Neuronal stem cell (in vitro differentiated cells): ENCODE measurements at places on chromosomes 16 and 17.
A peak's percentile ranks its signal among the peaks of the same experiment; 100 is the strongest.

GRCh38 chr16:9922441-9922840 lies 259.8 kb downstream of the GRIN2A start:
- no peak overlapping the region for H3K4me3 ChIP-seq
- H3K27ac ChIP-seq: no peak overlapping the region
- H3K27me3 ChIP-seq: no peaks in the 10 kb centered on the region
- H3K4me1 ChIP-seq: no peaks in the 10 kb centered on the region
- no peak for DNase-seq

- DNase-seq: no peak
- H3K4me3 ChIP-seq: no peak overlapping the region
- H3K27me3 ChIP-seq: no peaks in the 10 kb centered on the region
- H3K27ac ChIP-seq: peak overlapping the region; percentile 45
- H3K4me1 ChIP-seq: peaks cover 11% of the 10 kb centered on the region
Observed at GRCh38 chr17:28225271-28225670, 93.7 kb upstream of the TMEM97 start.

- no peaks in the 10 kb centered on the region for H3K27me3 ChIP-seq
- peaks cover 42% of the 10 kb centered on the region for H3K36me3 ChIP-seq
- no peak overlapping the region for H3K27ac ChIP-seq
- no peak for DNase-seq
- no peak overlapping the region for H3K4me3 ChIP-seq
- no peaks in the 10 kb centered on the region for H3K4me1 ChIP-seq
Observed at GRCh38 chr17:82849076-82849945, 9.5 kb upstream of the ZNF750 start.

GRCh38 chr16:19765860-19766553 lies 47.9 kb downstream of the IQCK start:
- H3K27me3 ChIP-seq: no peaks in the 10 kb centered on the region
- no peaks in the 10 kb centered on the region for H3K36me3 ChIP-seq

- no peak overlapping the region for H3K4me3 ChIP-seq
- peaks cover 5% of the 10 kb centered on the region for H3K36me3 ChIP-seq
- H3K27ac ChIP-seq: no peak overlapping the region
- no peak for DNase-seq
Observed at GRCh38 chr16:53826658-53827057, 122.7 kb downstream of the FTO start.

- no peaks in the 10 kb centered on the region for H3K4me1 ChIP-seq
- H3K36me3 ChIP-seq: no peaks in the 10 kb centered on the region
- no peak overlapping the region for H3K27ac ChIP-seq
Observed at GRCh38 chr17:12472252-12473173, 193.2 kb upstream of the MYOCD start.

GRCh38 chr17:29389982-29390850 lies at the start of gene TAOK1:
Gene TAOK1 (plus strand): TSS chr17:29390363. CDS start chr17:29451549, 61,186 bp downstream.
- peak; percentile 98 for DNase-seq
- H3K27me3 ChIP-seq: no peaks in the 10 kb centered on the region
- H3K4me3 ChIP-seq: peak within 1 kb of the TSS; percentile 76

GRCh38 chr16:68528686-68529379 lies 10.3 kb upstream of the ZFP90 start:
- H3K4me1 ChIP-seq: no peaks in the 10 kb centered on the region
- no peak overlapping the region for H3K27ac ChIP-seq
- no peaks in the 10 kb centered on the region for H3K36me3 ChIP-seq
- H3K4me3 ChIP-seq: no peak overlapping the region

DNA sequence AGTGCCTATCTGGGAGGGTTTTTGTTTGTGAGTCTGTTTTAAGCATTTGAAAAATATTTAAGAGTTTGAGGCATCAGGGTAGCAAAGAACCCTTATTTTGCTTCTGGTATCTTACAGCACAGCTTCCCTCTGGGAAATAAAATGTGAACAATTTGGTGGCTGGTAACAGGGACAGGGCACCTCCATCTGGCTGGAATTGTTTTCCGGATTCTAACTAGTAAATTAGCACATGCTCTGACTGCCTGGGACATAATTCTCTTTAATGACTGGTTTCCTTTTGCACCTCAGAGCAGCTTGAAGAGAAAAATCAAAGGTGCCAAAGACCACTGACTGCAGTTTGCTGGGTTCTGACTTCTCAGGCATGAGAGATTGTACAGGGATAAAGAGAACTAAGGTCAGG lies 469.1 kb downstream of the GRIN2A start:
- no peak overlapping the region for H3K4me3 ChIP-seq
- no peaks in the 10 kb centered on the region for H3K4me1 ChIP-seq
- H3K36me3 ChIP-seq: no peaks in the 10 kb centered on the region
- no peak for DNase-seq
- no peaks in the 10 kb centered on the region for H3K27me3 ChIP-seq

GRCh38 chr17:44081681-44082080 lies 11.1 kb downstream of the G6PC3 start:
- H3K36me3 ChIP-seq: peaks cover 51% of the 10 kb centered on the region
- no peak for DNase-seq
- no peak overlapping the region for H3K4me3 ChIP-seq

DNA sequence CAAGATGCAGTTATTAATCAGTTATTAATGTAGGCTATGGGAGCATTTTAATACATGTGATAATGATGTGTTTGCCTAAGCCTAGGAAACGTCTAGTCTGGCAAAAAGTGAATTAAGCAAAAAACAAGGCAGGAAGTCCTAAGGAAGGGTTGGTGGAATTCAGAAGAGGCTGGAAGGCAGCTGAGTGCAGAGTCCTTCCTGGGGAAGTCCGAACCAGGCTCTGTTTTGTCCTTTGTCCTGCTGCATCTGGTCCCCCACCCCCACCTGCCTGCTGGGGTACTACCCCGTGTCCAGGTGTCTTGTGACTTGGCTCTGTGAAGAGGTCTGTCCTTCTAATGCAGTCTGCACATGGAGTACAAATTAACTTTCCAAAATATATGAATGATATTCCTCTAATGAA lies 1.5 kb upstream of the MYH10 start:
- H3K4me3 ChIP-seq: no peak overlapping the region
- no peaks in the 10 kb centered on the region for H3K27me3 ChIP-seq
- no peak overlapping the region for H3K27ac ChIP-seq
- H3K36me3 ChIP-seq: no peaks in the 10 kb centered on the region
- no peak for DNase-seq

GRCh38 chr17:6699997-6700947 lies 12.9 kb downstream of the SLC13A5 start:
- no peak overlapping the region for H3K27ac ChIP-seq
- DNase-seq: no peak
- peaks cover 2% of the 10 kb centered on the region for H3K4me1 ChIP-seq
- H3K27me3 ChIP-seq: peaks cover 20% of the 10 kb centered on the region
- no peaks in the 10 kb centered on the region for H3K36me3 ChIP-seq
